Effector memory CD8-positive, alpha-beta T cell (primary cell): ENCODE measurements at places on chromosomes 6 and 20.

GRCh38 chr6:166419286-166419685, 36.5 kb upstream of the MPC1 start:
- DNase-seq: peak; percentile 59

- DNase-seq: no peak
These were observed 5.7 kb upstream of the PLN start for GRCh38 chr6:118542184-118542952.

- no peak for DNase-seq
These were observed 206.0 kb upstream of the FOXQ1 start for GRCh38 chr6:1105833-1106400.

DNA sequence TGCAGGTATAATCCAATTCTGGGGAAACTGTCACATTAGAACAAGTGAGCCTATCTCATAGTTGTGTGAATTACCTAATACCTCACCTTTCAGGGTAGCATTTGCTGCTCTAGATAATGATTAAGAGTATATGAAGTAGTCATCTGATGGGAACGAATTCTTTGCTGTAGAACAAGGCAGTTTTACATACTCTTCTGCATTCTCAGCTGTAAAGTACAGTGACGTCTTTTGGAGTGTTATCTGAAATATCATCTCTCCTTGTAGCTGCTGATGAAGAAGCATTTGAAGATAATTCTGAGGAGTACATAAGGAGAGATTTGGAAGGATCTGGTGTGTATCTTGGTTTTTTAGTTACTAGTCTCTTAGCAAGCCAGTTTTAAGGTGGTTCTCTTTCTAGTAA, 28.4 kb downstream of the CSE1L start:
- DNase-seq: no peak

DNA sequence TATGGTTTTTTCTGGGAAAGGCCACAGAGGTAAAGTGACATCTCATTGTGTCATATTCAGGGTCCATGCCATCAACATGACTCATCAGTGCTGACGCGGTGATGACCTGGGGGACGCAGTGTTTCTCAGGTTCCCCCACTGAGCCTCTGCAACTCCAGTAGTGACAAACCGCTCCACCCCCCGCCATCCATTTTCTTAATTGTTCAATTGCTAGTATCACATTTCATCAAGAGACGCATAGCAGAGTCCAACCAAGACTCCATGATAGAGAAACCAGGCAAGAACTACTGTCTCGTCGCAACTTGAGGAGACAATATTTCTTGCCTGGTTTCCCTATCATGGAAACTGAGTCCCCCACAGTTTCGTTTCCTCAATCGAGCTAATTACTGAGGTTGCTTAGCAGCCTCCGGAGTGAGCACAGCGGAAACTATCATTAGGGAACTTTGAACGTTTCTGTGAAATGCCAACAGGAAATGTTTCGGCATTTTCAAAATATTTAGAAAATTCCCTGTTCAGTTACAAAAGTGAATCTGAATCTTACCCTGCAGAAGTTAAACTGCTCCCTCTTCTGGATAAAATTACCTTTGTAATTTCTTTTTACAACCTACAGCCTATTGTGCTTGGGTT, 12.2 kb upstream of the SERPINB1 start:
- DNase-seq: peak; percentile 65

DNA sequence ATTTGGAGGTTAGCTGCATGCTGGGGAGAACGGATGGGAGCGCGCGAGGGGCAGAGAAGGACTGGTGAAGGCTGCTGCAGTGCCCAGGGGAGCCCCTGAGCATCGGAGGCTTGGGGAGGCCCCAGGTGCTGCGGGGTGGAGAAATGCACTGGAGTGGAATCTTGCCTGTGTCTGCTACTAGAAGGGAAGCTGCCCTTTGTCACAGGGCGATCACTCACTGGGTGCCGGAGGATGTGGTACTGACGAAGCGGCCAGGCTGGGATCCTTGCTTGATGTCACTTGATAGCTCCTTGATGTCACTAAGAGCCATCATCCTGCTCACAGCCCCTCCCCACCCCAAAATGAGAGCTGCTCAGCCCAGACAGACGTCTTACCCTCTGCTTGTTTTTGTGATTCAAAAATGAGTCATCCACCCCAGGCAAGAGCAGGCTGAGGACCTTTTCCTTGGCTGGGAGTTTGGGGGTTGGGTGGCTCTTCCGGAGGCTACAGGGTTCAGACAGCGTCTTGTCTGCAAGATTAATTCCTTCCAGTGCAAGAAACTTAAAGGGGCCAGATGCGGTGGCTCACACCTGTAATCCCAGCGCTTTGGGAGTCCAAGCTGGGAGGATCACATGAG, 62.6 kb upstream of the PMEPA1 start:
- DNase-seq: no peak

- DNase-seq: no peak
These were observed 170.6 kb upstream of the AGPAT4 start for GRCh38 chr6:161444464-161444863.

DNA sequence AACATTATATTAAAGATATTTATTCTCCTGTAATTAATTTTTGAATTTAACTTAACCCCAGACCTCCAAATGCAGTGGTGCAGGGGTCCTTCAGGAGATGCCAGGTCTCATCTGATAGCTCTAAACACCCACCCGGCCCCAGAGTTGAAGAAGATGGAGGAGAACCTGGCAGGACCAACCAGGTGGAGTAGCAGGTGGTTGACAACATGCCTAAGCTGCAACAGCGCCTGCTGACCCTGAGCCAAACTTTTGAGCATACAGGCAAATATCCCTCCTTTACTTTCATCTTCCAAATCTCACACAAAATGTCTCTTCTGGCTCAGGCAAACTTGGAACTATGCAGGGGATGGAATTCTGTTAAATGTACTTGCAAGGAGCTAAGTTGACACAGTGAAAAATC, 145.3 kb upstream of the TCF21 start:
- no peak for DNase-seq

- no peak for DNase-seq
These were observed 19.2 kb downstream of the C6orf62 start for GRCh38 chr6:24699521-24700359.

DNA sequence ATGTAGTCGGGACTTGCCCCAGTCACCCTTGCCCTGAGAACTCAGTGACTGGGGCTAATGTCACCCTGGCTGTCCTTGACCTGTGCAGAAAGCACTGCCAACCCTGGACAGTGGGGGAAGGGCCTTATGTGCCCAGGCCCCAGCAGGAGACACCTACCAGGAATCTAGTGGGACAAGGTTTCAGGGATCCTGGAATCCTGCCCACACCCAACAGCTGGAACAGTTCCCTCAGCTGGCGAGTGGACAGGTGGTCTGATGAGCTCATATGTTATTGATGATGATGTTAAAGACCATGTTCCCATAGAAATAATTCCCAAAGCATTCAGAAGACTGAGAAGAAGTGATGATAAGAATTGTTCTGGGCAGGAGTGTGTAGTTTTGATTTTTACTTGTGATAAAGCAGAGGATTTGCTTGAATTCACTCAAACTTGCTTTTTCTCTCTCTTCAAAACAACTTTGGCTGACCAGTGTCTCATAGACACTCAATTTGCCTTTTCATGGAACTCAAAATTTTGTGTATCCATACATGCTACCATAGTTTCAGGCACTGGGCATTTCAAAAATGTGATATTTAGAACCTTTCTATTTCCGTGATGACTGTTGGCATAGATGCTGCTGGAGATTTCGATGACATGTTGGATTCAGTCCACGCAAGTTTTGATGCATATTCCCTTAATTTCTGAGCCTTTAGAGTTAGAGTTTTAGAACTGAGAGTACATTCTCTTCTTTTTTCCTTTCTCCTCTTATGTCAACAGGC, 79.3 kb downstream of the SLC22A3 start:
- DNase-seq: no peak

DNA sequence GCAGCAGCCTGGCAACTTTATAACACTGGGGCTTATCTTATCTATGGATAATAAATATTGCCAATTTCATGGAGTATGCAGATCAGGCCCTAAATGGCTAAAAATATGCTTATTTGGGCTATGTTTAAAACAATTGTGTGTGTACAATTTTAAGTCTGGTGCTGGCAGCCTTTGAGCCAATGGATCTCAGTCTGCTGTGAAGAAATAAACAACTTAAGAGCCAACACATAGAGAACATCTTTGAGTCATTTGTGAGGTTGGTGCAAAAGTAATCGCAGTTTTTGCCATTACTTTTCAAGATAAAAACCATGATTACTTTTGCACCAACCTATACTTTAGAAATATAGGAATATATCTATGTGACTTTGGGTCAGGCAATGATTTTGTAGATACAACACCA, 129.1 kb upstream of the CARMIL1 start:
- no peak for DNase-seq

GRCh38 chr6:7215798-7216231, 97.2 kb downstream of the SSR1 start:
- DNase-seq: no peak

DNA sequence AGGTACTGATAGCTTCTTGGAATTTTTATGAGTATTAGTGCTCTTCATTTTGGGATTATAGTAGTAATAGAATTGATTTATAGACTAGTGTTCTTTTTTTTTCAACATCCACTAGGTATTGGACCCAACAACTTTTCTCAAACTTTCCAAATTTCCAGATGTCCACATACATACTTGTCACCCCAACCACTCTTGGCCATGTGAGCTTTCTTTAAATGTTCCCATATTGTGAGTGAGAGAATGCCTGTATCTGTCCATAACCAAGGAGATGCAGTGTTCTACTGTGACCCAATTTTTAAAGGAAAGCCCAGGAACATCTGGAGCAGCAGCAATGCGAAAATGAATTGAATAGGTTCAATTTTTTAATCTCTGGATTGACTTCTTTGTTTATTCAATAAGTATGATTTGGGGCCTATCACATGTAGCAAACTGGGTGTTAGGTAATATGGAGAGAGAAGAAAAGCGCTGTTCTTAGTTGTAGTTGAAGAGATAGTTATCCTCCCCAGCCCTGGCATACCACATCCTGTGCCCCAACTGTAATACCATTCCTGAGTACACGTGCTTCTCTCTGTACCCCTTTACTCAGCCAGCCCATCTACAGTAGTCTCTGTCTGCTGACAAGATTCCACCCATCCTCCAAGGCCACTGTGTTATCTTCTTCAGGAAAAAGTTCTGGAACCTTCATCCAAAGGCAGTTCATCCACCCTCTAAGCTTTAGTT, 116.8 kb upstream of the SUPT3H start:
- no peak for DNase-seq
